Stimulated activated CD8-positive, alpha-beta memory T cell treated with anti-CD3 and anti-CD28 coated beads, Interleukin-4, amount 100 ng/mL, for 1 hour (primary cell): ENCODE measurements at places on chromosomes 3 and 15.

DNA sequence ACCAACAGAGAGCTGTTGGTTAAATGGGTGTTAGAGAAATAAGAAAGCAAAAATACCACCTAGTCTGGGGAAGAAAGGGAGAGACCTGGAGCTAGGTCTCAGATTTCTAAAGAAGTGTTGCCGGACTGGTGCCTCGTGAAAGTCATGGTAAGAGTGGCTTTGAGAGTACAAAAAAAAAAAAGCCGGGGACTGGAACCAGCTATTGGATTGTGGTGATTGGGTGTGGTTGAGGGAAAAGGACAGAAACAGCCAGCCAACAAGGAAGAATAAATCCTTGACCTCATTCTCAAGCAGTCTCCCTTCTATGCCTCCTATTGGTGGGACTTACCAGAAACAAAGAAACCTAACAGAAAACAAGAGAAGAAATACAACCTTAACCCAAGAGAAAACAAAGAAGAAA lies 346.4 kb upstream of the KCNMB2 start:
- no peak for DNase-seq

DNA sequence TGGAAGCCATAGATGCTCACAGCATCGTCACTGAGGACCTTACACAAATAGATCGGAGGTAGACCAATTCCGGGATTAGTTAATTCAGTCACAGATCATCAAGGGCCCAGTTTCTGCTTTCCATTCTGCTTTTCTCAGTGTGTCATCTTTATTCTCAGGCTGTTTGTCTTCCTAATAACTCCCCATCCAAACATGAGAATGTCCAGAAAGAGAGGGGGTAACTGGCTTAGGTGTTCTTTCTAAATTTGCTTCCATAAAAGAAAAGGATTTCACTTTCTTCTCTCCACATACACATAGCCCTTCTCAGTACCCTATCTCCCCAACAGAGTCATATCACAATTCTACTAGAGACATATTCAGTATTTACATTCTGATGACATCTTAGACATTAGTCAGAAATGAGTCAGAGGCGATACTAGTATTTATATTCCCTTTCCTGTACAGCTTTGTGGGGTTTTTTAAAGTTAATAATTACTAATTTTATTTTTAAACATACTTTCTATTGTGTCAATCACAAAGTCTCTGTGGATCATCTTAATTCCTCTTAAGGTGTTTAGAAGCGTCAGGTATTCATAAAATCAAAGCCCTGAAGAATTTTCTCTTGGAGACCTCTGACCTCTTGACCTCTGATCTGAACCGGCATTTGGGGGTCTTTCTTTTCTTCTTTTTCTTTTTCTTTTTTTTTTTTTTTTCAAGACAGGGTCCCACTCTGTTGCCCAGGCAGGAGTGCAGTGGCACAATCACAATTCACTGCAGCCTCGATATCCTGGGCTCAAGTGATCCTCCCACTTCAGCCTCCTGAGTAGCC lies 24.3 kb upstream of the IL12A start:
- DNase-seq = no peak

DNA sequence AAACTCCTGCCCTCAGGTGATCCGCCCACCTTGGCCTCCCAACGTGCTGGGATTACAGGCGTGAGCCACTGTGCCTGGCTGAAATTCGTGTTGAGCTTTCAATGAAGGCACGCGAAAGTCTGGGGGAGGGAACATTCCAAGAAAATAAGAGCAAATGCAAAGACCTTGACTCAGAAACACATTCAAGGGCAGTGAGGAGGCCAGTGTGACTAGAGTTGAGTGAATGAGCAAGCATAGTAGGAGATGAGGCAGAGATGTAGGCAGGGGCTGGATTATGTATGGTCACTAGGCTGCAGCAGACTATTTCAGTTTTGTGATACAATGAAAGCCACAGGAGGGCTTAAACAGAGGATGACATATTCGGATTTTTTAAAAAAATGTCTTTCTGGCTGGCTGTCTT lies 67.0 kb downstream of the SCN11A start:
- no peak for DNase-seq

GRCh38 chr3:9422712-9423424 lies 25.5 kb downstream of the SETD5 start:
- no peak for DNase-seq

- DNase-seq = no peak
Observed at GRCh38 chr15:50162969-50163718, 18.9 kb upstream of the SLC27A2 start.

GRCh38 chr15:69497076-69497475 lies 44.5 kb downstream of the RPLP1 start:
- DNase-seq = no peak

DNA sequence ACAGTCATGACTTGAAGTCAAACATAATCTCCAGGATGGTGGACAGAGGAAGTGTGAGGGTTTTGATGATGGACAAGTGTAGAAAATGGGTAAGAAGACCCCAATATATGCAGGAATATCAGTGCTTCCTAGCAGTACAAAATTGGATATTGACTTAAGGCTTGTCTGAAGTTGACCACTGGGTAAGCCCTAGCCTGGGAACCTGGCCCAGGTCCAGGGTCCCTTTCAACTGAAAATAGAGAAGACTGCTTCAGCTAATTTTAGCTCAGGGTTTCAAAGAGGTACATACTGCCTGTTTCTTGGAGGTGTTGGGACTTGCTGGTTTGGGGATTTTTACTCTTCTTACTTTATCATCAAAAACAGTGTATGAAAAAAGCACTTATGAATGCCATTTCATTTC lies 4.7 kb downstream of the NR1D2 start:
- no peak for DNase-seq

GRCh38 chr3:13011573-13012220 lies 61.5 kb downstream of the IQSEC1 start:
- DNase-seq = peak; percentile 62

- DNase-seq = no peak
Observed at GRCh38 chr3:38835939-38836338, 19.9 kb upstream of the SCN10A start.
